ENCODE measurements at places on chromosomes 13 and 19. TPM values are rescaled to one million over a fixed set of nuclear protein-coding genes. Genes with fewer than 3 reads are reported as not detected.

C1QTNF9B gene
- total RNA-seq = not detected

MYBPC2 gene
- not detected for total RNA-seq

ZNF30 gene
- total RNA-seq = 4.7 TPM

PRSS57 gene
- total RNA-seq = not detected

SCEL gene
- not detected for total RNA-seq

CLEC17A gene
- not detected for total RNA-seq

PIAS4 gene
- total RNA-seq = 47.2 TPM

ZNF208 gene
- total RNA-seq = not detected

ABHD17A gene
- total RNA-seq = 89.8 TPM

SMIM44 gene
- not detected for total RNA-seq

SMIM7 gene
- total RNA-seq = 45.7 TPM

VSTM2B gene
- not detected for total RNA-seq

APOC4 gene
- total RNA-seq = not detected

RGL3 gene
- total RNA-seq = 1.7 TPM

PSG1 gene
- total RNA-seq = not detected

VAV1 gene
- total RNA-seq = not detected

PDX1 gene
- total RNA-seq = not detected

PABPC3 gene
- total RNA-seq = 0.18 TPM

IGFL2 gene
- not detected for total RNA-seq

DDX49 gene
- total RNA-seq = 47.7 TPM

MUC16 gene
- not detected for total RNA-seq

TTC9B gene
- total RNA-seq = not detected

CGB5 gene
- total RNA-seq = not detected

C13orf42 gene
- not detected for total RNA-seq

ZNF628 gene
- total RNA-seq = 9.0 TPM

ZNF675 gene
- 7.6 TPM for total RNA-seq

ADM5 gene
- 4.4 TPM for total RNA-seq

SUPT20H gene
- 70.7 TPM for total RNA-seq

PRODH2 gene
- total RNA-seq = not detected

ONECUT3 gene
- total RNA-seq = not detected

SPTBN4 gene
- not detected for total RNA-seq

CASP14 gene
- not detected for total RNA-seq

ELL gene
- total RNA-seq = 18.2 TPM

SULT2A1 gene
- total RNA-seq = not detected

CYP4F3 gene
- not detected for total RNA-seq

SKA3 gene
- 28.7 TPM for total RNA-seq

KLK12 gene
- not detected for total RNA-seq

SCN1B gene
- 15.8 TPM for total RNA-seq

CRLF1 gene
- not detected for total RNA-seq

ATP12A gene
- not detected for total RNA-seq

ZNF57 gene
- total RNA-seq = 3.4 TPM

SLITRK5 gene
- total RNA-seq = 0.04 TPM

ZNF528 gene
- total RNA-seq = 16.1 TPM

DCT gene
- not detected for total RNA-seq

C19orf33 gene
- total RNA-seq = 4.3 TPM

TICAM1 gene
- total RNA-seq = 19.0 TPM

ZNF681 gene
- 1.9 TPM for total RNA-seq

RINL gene
- 10.1 TPM for total RNA-seq

DCUN1D2 gene
- 24.9 TPM for total RNA-seq

ZNF283 gene
- total RNA-seq = 6.0 TPM

All from endothelial cell of umbilical vein (primary cell).